Posterior cingulate gyrus (tissue), 11 donors: ENCODE measurements at places on chromosomes 1 and 21.

GRCh38 chr1:81978945-81979344 is 178.2 kb downstream of the ADGRL2 start:
- no peak for DNase-seq

- DNase-seq, result no peak
Measured at GRCh38 chr1:84892705-84893618, at the start of gene LPAR3. LPAR3 (minus strand) TSS chr1:84893206; CDS start chr1:84866120, 27,086 bp downstream.

- no peak for DNase-seq
Measured at GRCh38 chr1:162906485-162906884, 45.5 kb upstream of the CCDC190 start.

DNA sequence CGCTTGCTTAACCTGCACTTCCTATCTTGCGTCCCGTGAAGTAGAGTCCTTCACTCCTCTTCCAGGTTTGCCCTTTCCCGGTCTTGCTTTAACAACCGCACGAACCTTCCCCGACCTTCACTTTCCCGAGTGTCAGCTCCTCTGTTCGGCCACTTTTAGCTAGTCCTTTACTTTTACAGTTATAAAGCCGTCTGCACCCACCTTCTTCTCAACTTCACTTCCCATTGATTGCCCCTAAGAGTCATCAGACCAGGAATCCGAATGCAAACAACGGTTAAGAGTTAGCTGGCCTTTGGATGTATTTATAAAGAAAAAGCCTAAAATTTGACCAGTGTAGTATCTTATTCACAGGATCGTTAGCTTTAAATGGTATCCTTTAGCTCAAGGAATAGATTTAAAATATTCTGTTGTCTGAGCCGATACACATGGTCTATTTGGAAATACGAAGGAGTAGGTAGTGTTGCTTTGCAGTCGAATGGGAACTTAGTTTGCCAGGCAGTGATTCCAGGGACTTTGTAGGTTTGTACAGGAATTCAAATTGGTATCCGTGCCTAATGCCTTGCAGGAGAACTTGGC is 1.4 kb downstream of the PPP2R5A start:
- no peak for DNase-seq

DNA sequence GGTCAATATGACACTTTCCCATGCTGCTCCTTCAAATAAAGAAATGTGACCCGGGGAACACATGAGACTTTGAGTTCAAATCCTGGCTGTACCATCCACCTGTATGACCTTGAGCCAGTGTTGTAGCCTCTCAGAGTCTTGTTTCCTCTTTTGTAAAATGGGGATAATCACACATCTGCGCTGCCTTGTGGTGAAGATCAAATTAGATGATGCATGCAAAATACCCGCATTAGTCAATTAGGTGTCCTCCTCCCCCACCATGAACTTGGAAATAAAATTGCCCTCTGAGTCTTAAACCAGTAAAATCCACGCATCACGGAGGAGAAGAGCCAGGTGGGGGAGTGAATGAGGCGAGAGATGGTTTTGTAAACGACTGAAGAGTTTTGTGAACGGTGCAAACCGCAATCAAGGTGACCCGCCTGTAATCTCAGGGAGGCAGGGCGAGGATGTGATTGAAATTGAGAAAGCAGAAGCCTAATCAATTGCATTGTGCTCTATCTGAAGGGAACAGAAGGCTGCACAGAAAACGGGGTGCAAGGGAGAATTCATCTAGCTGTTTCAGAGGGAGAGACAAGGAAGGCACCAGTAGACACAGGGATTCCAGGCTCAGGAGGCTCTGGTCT is 5.8 kb upstream of the AHDC1 start:
- no peak for DNase-seq

GRCh38 chr1:39063775-39064174 is 37.6 kb downstream of the NDUFS5 start:
- no peak for DNase-seq

GRCh38 chr21:31042080-31042464 is 3.8 kb upstream of the KRTAP19-8 start:
- DNase-seq, result no peak

- DNase-seq, result no peak
Measured at GRCh38 chr21:38434913-38435533, 63.3 kb downstream of the ERG start.

DNA sequence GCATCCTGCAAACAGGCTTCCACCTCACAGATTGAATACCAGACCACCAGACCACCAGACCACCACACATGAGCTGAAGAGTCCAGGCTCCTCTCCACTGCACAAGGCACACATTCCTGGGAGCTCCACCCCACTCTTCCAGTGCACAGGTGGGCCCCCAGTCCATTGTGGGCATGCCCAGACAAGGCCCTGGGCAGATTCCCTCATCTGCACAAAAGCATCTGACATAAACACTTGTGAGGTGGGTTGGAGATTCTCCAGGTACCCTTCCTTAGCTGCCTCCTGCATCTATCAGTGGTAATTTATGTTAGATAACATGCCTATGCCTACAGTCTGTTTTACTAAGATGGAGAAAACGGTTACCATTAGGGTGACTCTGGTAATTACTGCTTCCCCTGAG is 11.6 kb upstream of the CTBS start:
- DNase-seq, result no peak

DNA sequence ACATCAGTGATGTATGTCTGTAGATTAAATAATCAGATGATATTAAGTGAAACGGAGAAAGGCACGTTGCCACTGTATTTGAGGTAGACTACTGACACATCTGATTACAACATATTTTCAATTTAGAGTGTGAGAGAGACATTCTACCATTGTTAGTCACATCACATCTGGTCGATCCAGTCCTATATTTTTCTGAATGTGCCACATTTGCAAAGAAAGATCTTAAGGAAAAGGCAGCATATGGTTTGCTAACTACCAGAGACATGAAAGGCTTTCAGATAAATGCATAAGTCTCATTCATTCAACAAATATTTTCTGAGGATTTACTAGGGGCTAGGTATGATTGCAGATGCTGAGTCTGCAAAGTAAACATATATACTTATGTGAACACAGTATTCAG is 114.3 kb upstream of the RUNX1 start:
- DNase-seq, result no peak

- DNase-seq, result no peak
Measured at GRCh38 chr1:173268786-173269277, 61.7 kb upstream of the TNFSF4 start.

- DNase-seq, result no peak
Measured at GRCh38 chr1:162285149-162285561, 91.5 kb downstream of the SPATA46 start.

DNA sequence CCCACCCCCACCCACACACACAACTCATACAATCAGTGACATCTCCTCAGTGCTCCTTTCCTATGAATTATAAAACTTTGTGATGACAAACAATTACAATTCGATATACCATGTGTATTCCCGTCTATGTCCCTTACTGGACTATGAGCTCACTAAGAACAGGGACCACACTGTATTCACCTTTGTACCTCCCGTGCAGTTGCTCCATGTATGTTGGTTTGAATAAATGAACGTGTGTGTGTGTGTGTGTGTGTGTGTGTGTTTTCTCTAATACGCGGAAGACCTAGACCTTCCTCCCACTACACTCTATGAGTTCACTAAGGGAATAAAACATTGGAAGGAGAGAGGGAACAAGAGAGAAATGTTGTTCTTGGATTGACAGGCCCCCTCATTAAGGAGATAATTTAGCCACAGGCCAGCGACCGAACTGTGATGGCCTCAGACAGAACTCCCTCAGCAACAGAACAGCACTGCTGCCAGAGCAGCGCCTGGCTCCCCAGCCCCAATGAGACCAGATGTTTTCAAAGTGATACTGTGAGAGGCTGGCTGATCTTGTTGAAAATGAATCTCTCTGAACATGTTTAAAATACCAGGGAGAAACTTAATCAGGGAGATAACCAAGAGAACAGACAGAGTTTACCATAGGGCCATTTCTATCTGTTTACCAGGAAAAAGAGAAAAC is 21.7 kb downstream of the BCAR3 start:
- DNase-seq, result no peak
